ENCODE measurements at places on chromosomes 7 and 10.

DNA sequence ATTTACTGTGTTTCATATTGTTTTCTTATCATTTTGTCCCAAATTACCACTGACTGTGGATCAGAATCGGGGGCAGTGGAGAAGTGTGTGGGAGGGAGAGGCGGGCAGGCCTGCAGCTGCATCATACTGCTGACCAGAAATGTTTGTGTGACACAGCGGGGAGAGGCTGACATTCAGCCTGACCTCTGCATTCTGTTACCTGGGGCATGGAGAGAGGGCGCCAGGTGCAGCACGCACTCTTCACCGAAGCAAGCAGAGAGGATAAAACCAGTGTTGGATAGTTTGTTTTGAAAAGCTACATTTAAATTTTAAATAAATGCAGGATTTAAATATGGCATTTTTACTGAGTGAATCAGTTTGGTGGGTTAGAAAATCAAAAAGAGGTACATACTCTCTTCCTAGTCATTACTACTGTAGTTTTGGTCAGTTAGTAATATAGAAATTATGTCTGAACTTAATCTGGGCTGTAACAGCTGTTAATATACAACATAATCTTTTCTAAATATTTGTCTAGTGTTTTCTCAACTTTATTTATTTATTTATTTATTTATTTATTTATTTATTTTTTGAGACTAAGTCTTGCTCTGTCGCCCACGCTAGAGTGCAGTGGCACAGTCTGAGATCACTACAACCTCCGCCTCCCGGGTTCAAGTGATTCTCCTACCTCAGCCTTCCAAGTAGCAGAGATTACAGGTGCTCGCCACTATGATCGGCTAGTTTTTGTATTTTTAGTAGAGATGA lies 8.8 kb upstream of the STMP1 start:
- no peak for DNase-seq

GRCh38 chr7:111711426-111712065 lies 149.3 kb upstream of the IMMP2L start:
- no peak for DNase-seq

DNA sequence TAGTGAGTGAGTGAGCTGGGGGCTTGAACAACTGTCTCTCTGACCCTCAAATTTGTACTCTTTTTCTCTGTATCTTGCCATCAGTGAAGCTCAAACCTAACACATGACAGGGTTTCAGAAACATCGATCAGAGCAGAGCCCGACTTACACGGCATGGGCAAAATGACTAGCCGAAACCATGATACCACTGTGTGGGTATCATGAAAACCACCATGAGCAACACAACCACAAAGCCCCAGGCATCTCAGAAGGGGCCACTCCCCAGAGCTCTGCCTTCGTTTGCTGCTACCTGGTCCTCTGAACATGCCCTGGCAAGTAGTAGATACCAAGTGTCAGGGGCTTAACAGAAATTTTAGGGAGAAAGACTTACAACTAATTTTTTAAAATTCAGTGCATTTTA lies 308.5 kb downstream of the WDR11 start:
- no peak for DNase-seq

- no peak for DNase-seq
These were observed 23.4 kb downstream of the JAZF1 start for GRCh38 chr7:28157076-28157745.

GRCh38 chr10:43817368-43817767 lies 168.7 kb upstream of the ZNF32 start:
- DNase-seq = no peak

GRCh38 chr10:49644035-49644646 lies 30.3 kb downstream of the CHAT start:
- no peak for DNase-seq

DNA sequence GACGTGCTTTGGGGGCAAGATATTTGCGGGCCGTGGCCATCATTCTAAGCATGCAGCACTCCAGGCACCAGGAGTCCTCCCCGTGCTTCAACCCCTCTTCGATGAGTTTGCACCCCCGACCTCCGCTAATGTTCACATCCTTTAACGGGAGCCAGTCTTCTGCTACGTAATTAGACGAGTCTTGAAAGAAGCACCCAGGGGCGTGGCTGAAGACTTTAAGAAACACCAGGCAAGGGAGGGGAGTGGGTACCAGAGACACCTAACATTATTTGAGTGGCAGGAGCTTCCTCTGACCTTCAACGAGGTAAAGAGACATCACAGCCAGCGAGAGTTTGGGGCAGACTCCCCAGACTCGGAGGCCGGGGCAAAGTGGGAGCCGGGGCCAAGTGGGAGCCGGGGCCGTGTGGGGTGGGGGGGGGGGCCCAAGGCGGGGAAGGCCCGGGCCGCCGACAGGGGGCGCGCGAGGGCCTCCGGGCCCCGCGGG lies 31.1 kb upstream of the TOMM7 start:
- no peak for DNase-seq

DNA sequence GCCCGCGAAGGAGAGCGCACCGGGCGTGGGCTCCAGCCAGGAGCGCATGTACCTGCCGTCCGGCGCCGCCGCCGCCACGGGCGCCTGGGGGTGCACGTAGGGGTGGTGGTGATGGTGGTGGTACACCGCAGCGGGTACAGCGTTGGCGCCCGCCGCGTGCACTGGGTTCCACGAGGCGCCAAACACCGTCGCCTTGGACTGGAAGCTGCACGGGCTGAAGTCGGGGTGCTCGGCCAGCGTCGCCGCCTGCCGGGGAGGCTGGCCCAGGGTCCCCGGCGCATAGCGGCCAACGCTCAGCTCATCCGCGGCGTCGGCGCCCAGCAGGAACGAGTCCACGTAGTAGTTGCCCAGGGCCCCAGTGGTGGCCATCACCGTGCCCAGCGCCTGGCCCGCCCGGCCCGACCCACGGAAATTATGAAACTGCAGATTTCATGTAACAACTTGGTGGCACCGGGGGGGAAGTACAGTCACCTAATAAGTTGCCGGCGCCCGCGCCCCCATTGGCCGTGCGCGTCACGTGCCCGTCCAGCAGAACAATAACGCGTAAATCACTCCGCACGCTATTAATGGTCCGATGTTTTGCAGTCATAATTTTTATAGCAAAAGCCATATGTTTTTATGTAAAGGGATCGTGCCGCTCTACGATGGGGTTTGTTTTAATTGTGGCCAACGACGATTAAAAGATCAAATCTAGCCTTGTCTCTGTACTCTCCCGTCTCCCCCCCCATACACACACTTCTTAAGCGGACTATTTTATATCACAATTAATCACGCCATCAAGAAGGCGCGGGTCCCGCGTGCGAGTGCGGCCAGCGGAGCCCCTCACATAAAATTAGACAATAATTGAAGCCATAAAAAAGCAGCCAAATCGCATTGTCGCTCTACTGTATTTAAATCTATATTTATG lies at the start of gene HOXA9:
TSS of gene HOXA9 (minus strand) at position 449 of the 907 bp plus-strand sequence. CDS start at position 369, 80 bp downstream.
- peak; percentile 87 for DNase-seq

- DNase-seq = no peak
These were observed 87.8 kb downstream of the DNMBP start for GRCh38 chr10:99921948-99922347.

GRCh38 chr7:131908714-131909113 lies 352.3 kb upstream of the PODXL start:
- DNase-seq = no peak

GRCh38 chr10:46317370-46317769 lies 30.6 kb downstream of the ANTXRL start:
- no peak for DNase-seq

GRCh38 chr7:90726623-90727022 lies 130.5 kb downstream of the CDK14 start:
- DNase-seq = no peak

GRCh38 chr7:30170476-30171205 lies 35.9 kb downstream of the MTURN start:
- no peak for DNase-seq

DNA sequence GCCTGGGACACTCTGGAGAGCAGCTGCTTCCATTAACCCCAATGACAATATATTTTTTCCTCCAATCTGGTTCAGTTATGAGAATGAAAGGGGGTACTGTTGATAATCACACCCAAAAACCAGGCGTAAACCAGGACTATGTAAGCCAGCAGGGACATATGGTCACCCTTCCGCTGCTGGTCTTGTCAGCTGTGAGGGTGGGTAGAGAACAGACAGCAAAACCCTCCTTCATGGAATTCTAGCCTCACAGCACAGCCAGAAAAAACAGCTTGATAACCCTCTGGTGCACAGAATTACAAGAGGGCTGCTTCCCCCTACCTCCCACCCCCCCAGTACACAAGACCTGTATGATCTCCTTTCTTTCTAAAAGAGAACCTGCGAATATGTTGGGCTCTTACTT lies 368.8 kb upstream of the ZMIZ1 start:
- DNase-seq = no peak

GRCh38 chr7:139095194-139095659 lies 14.3 kb downstream of the ZC3HAV1 start:
- no peak for DNase-seq

DNA sequence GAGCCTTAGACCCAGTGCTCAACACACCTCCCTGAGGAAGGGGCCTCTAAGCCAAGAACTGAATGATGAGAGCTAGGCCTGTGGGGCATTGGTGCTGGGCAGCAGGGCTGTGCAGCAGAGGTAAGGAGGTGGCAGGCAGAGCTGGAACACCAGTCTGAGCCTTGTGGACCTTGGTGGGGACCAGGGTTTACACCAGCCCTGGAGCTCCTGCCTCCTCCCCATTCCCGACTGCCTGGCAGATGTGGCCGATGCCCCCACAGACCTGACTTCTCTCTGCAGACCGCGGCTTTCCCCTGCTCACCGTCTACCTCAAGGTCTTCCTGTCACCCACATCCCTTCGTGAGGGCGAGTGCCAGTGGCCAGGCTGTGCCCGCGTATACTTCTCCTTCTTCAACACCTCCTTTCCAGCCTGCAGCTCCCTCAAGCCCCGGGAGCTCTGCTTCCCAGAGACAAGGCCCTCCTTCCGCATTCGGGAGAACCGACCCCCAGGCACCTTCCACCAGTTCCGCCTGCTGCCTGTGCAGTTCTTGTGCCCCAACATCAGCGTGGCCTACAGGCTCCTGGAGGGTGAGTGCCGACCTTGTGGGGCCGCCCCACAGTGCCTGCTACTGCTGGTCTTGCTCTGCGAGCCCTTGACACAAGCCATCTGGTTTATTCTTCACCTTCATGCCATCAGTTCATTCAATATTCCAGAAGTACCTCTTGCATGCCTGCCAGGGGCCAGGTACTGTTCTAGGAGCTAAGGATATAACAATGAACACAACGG lies 25.4 kb downstream of the RET start:
- DNase-seq = no peak

GRCh38 chr10:121830101-121830500 lies 97.7 kb downstream of the ATE1 start:
- DNase-seq = no peak

GRCh38 chr7:134709197-134709596 lies 62.5 kb downstream of the BPGM start:
- DNase-seq = no peak

GRCh38 chr10:58981846-58982245 lies 194.6 kb upstream of the PHYHIPL start:
- no peak for DNase-seq

GRCh38 chr10:6400821-6401465 lies 179.1 kb downstream of the PRKCQ start:
- DNase-seq = no peak

Data from GM04503 (cell line).